Fibroblast of skin of left quadriceps (primary cell): ENCODE measurements at places on chromosomes 13 and 19.
A peak's percentile ranks its signal among the peaks of the same experiment; 100 is the strongest.

DNA sequence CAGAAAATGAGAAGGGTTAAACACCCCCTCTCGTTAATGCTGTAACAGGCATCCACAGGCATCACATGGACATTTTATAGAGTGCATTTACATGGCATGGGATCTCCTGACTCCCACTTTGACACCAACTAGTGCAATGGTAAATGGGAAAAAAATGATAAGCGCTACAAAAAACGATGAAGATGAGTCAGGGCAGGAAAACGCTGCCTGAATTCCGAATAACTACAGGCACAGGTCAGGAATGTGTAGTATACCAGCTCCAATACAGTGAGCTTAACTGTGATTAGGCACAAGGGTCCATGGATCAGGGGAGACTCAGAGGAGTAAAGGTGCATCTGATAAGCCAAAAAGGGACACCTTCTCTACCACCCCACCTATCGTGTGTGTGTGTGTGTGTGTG, 223.6 kb downstream of the FOXO1 start:
- DNase-seq: no peak

- no peak for DNase-seq
Observed at GRCh38 chr13:110944121-110944967, 29.5 kb upstream of the ANKRD10 start.

- DNase-seq: no peak
Observed at GRCh38 chr13:38950987-38951386, 39.6 kb downstream of the STOML3 start.

GRCh38 chr13:39516096-39516495, 86.9 kb downstream of the LHFPL6 start:
- no peak for DNase-seq

- DNase-seq: no peak
Observed at GRCh38 chr19:5719274-5719960, 529 bp downstream of the LONP1 start.

DNA sequence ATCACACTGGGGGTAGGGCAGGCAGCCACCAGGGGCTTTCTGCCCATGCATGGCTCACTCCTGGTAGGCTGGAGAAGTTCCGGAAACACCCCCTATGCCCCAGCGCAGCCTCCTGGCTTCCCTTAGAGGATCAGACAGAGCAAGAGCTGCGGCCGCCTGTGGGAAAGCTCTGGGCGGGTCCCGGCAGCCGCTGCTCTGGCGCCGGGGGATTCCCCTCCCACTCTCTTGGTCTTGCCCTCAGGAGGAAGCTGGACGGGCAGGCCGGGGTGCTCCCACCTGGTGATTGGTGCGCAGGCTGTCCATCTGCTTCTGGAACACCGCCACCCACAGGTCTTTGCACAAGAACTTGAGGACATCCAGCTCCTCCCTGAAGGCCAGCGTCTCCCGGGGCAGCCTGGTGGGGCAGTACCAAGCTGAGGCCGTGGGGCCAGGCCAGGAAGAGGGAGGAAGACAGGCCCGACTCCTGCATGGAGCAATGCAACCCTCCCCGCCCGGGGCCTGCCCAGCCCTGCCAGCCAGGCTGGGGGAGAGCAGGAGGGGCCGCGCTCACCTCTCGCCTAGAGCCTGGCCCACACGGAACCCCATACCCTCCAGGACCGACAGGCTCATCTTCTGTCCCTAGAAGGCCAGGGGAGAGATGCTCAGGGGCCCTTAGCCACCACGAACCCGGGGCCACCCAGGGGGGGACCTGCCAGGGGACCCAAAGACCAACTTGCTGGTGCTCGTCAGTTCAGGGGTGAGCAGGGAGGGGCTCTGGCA, 4.0 kb upstream of the NKPD1 start:
- no peak for DNase-seq

GRCh38 chr19:17579661-17580244, 24.3 kb downstream of the COLGALT1 start:
- DNase-seq: no peak

- DNase-seq: no peak
Observed at GRCh38 chr19:47111006-47111621, 2.5 kb downstream of the ZC3H4 start.

DNA sequence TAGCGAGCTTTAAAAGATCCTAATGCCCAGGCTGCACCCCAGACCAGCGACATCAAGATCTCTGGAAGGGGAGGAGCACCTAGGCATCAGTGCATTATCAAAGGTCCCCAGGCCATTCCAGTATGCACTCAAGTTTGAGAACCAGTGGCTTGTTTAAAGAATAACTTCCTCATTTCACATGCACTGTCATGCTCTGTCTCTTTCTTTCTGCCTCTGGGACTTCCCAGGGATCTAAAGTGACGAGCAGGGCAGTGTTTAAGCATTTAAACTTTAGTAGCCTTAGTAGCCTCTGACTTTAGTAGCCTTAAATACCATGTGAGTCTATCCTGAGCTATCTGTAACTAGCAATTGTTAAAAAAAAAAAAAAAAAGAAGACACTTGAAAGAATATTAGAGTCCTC, 8.9 kb upstream of the FARP1 start:
- no peak for DNase-seq

DNA sequence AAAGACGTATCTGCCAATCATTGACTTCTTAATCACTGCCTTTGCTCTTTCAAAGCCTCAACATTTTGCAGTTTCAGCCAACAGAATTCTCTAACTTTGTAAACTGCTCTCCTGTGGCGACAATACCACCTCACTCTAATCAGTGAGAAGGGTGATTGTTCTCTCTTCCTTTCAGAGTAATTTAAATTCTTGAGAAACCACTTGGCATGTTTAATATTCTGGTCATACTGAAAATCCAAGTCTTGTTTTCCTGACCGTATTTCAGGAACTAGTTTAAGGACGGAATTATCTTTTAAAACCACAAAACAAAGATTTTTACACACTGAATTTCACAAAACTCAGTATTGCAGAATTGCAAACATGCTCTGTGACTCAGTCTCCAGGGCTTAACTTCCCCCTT, 5.2 kb upstream of the CDC16 start:
- no peak for DNase-seq

- no peak for DNase-seq
Observed at GRCh38 chr13:30241532-30241931, 65.8 kb downstream of the KATNAL1 start.

GRCh38 chr19:42424712-42425131, 2.5 kb downstream of the LIPE start:
- DNase-seq: no peak

GRCh38 chr13:112776971-112777370, 87.1 kb downstream of the ATP11A start:
- DNase-seq: no peak

- peak; percentile 64 for DNase-seq
Observed at GRCh38 chr19:52527134-52527955, at the start of gene ZNF808. Gene ZNF808, plus strand, starts transcription at chr19:52527668. Its CDS starts 15,617 bp downstream, at chr19:52543285.

GRCh38 chr13:85985797-85986196, 186.6 kb upstream of the SLITRK6 start:
- DNase-seq: no peak

DNA sequence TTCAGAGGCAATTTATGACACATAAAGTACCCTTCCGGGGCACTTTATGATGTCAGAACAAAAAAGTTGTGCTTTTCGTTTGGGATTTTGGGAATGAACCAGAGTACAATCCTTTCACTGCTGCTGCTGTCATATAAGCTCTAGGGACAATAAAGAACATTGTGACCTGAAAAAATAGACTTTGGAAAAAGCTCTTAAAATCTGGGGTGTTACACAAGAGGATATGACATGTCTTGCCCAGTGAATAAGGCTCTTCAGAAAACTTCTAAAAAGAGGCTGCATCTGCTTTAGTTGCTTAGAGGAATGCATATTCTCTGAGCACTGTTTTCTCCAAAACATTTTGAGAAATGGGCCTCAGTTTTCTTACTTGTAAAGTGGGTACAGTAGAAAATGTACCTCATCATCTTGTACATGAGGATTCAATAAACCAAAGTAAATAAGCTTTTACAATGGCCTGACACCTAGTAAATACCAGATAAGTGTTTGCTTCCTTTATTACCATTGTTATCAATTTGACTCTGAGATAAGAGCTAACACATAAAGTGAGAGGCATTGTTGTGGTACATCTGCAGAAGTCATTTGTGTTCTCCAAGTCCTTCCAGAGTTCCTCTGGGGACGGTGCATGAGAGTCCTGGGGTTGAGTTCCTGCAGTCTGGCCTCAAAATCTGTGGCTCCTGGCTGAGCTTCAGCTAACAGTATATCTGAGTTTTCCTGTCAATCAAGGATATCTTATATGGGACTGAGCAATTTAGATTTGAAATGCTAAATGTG, 67.4 kb upstream of the EDNRB start:
- no peak for DNase-seq

GRCh38 chr13:95267662-95268342, 33.4 kb downstream of the ABCC4 start:
- peak; percentile 98 for DNase-seq
